ENCODE measurements at places on chromosomes 7 and 10.
A peak's percentile ranks its signal among the peaks of the same experiment; 100 is the strongest.

- DNase-seq, result peak; percentile 71
Observed at GRCh38 chr7:2520131-2520760, 672 bp downstream of the LFNG start.

DNA sequence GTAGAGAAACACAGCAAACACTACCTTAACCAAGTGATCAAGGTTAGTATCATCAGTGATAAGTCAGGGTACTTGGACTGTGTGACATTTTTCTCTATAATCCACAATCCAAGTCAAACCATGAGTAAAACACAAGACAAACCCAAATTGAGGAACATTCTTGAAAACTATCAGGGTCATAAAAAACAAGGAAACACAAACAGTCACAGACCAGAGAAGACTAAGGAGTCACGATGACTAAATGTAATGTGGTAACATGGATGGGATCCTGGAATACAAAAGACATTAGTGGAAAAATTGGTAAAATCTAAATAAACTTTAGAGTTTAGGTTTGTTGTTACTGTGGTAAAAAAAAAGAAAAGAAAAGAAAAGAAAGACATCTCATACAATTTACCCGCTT is 103.8 kb downstream of the ARMH3 start:
- DNase-seq, result no peak

DNA sequence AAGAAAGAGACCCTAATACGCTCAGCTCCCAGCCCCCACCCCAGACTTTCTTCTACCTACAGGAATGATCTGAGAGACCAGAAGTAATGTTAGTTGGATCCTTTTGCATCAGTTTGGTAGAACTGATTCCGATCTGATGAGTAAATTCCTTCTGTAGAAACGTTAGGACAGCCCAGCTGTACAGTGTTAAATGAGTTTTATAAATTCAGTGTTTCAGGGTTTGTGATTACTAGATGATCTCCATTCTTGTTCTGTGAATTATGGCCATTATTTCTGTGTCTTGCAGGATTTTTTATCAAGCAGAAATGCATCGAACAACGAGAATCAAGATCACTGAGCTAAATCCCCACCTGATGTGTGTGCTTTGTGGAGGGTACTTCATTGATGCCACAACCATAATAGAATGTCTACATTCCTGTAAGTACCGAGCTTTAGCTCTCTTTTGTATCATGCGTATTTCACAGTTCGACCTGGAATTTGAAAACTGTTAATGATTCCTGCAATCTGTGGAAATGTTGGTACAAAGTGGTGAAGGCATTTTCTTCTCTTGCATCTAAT is 5.3 kb downstream of the BMI1 start:
- no peak for DNase-seq

DNA sequence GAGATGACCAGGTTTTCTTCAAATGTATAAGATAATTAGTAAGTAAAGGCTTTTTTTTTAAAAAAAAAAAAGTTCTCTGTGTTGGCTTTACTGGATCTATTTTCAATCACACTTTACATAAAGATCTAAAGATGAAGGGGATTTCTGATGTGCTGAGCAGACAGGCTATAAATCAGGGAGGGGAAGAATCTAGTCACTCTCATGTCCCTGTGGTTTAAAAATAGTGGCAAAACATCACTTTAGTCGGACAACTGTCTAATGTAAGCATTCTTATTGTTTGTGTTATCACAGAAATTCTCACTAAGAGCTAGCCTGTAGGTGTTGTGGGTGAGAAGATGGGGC is 132.7 kb downstream of the ICA1 start:
- DNase-seq, result no peak

DNA sequence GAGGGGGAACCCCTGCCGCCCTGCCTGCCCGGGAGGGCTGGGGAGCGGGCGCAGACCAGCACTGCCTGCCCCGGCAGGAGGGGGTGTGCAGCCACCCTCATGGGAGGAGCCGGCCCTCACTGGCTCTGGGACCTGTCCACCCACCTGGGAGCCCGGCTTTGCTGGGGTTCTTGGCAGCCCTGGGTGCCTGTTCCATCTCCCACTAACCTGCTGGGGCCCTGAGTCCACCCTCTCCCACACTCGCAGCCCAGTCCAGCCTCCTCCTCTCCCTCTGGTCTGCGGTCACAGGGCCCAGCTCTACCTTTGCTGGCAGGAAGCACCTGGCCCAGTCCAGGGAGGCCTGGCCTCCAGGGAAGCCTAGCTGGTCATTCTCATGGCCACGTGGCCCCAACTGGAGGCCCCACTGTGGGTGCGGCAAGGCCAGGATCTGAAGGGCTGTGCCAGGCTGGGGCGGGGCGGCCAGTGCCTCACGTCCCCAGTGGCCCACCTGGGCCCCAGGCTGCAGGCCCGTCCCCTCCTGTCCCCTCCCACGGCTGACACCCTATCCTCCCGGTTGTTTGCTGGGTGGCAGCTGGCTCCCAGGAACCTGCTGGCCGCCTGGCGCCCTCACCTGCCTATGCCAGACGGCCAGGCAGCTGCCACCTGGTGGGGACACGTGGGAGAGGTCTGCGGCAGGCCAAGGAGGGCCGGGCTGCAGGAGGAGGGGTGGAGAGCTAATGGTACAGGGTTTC is at the start of gene TMEM184A:
TSS of gene TMEM184A (minus strand) at position 393 of the 731 bp plus-strand sequence. CDS start 721 bp downstream, outside the sequence.
- DNase-seq, result peak; percentile 73

- peak; percentile 98 for DNase-seq
Observed at GRCh38 chr10:44959247-44960087, at the start of gene RASSF4. Gene RASSF4 (plus strand): TSS chr10:44959802. CDS start chr10:44970203, 10,401 bp downstream.

- peak; percentile 7 for DNase-seq
Observed at GRCh38 chr7:1993776-1994740, 238.7 kb downstream of the MAD1L1 start.

DNA sequence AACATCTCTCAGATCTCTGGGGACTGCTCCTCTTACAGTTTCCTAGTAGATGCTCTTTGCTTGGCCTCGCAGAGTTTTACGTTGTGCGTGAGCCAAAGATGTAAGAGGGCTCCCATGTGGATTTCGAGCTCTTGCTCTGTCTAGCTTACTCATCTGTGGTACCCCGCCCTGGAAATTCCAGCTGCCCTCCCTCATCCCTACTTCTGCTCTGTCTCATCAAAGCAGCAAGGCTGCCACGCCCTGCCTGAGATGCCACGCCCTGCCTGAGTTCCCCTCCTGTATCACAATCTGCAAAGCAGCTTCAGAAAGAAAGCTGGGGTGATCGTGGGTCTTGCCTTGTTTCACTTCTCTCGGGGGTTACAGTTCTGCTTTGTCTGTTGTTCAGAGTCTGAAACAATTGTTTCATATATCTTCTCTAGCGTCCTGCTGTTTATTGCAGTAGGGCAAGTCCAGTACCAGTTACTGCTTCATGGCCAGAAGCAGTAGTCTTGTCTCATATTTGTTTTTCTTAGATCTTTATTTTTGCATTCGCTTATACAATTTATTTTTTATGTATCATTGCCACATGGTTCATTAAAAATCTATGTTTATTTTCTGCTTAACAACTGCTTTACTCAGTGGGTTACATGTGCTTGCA is 36.1 kb upstream of the CCNY start:
- peak; percentile 74 for DNase-seq

- DNase-seq, result no peak
Observed at GRCh38 chr10:49647554-49647953, 31.9 kb upstream of the C10orf53 start.

GRCh38 chr7:36844374-36844773 is 120.1 kb upstream of the AOAH start:
- DNase-seq, result no peak

DNA sequence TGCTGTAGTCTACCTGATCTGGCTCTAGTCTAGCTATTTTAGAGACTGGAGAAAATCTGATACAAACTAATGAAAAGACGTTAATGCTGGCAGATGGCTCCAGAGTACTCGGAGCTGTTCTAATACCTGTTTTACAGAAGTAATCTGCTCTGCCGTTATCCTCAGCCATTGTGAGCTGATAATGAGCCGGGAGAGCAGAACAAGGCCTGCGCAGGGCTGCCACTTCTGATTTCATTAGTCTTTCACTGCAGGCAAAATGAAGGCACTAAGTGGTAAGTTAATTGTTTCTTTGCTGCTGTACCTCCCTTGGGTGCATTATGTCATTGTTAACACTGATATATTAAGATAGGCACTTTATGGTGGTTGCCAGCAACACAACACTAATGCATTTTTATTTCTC is 456.4 kb upstream of the PFKP start:
- DNase-seq, result no peak

- no peak for DNase-seq
Observed at GRCh38 chr10:72541337-72541736, 84.5 kb downstream of the MICU1 start.

DNA sequence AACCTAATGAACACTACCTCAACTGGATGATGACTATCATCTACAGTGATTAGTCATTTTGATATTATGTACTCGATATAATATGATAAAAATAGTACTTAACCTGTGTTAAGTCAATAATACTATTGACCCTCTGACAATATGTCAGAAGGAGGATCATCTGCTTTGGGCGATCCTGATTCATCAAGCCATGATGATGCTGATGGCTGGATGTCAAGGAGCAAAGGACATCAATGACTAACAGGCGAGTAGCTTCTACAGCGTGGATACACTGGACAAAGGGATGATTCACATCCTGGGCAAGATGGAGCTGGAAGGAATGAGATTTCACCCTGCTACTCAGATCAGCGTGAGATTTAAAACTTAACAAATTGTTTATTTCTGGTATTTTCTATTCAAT is 94.4 kb upstream of the SKAP2 start:
- DNase-seq, result no peak

GRCh38 chr10:43076311-43076875 is 476 bp upstream of the RET start:
- DNase-seq, result no peak

- DNase-seq, result no peak
Observed at GRCh38 chr10:71651428-71651827, 68.2 kb downstream of the C10orf105 start.

DNA sequence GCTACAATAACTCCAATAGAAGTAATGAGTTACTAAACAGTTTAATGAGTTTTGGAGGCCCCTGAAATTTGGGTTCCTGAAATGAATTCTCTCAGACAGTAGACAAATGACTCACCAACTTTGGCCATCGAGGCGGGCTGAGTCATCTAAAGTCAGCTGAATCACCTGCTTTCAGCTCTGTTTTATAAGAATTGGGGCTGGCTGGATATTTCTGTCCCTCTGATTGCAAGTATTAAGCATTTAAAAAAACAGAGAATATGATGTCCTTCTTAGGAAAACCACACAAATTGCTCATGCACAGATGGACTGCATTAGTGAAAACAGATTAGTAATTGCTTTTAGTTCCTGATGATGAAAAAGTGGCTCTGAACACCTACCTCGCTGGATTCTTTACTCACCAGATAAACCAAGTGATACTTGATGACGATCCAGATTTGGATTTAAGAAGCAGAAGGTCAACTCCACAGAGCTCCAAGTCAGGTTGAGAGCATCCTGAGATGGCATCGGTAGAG is 59.1 kb downstream of the ZNF365 start:
- peak; percentile 59 for DNase-seq

DNA sequence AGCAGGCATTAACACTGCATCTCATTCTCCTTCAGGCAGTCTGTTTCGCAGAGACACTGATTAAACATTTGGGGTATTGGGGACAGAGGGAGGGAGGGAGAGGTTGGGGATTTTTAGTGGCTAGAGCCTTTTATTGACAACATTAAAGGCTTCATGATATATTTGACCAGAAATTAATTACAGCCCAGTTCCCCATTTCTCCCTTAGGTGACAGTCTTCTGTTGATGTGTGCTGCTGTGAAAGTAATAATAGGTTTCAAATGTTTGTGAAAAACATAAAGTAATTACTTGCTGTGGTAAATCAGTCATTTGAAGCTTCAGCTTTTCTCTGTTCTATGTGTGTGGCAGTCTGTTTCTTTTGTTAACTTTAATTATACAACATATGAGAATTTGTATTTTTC is 105.3 kb upstream of the LRGUK start:
- DNase-seq, result no peak

DNA sequence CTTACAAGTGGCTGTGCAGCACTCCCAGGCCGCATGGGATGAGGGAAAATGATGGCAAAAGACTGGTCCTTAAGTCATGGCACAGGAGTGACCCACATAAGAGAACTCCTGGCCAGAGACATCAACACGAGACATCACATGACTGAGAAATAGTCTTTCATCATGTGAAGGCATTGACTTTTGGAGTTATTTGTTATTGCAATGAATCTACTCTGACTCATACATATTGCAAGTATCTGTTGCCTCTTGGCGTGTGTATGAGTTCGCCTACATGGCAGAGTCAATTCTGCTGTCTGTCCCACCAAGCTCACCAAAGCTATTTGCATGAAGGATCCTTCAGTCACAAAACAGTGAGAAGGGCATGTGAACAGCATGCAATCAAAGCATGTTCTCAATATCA is 59.7 kb upstream of the HABP2 start:
- no peak for DNase-seq

DNA sequence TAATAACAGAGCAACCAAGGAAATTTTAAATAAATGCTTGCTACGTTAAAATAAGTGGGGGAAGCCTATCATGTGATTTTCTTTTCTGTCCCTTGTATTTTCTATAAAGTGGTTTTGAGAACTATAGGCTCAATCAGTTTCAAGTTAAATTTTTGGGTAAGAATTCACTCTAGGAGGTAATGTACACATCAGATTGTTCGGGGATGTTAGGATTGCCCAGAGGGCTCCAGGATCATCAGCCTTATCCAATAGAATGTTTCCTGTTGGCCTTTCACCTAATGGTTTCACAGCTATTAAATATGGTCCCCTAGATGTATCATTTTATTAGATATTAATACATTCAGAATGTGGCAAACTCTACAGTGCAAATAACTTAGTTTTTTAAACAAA is 438.4 kb upstream of the NPVF start:
- DNase-seq, result no peak

DNA sequence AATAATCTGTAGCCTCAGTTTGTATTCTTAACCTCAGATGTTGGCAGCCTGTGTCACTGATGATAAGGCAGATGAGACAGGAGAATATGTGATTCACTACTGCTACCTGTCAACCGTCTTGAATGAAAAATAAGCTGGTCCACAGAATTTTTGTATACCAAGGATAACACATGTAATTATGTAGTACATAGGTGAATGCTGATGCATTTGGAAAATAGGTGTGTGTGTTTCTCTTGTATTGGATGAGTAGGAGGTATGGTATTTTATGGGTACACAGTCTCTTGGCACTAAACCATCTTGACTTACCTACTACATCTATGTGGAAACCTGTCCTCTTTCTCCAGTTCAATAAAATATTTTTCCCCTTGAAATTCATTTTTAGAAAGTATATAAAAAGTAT is 20.7 kb upstream of the ZRANB1 start:
- no peak for DNase-seq

DNA sequence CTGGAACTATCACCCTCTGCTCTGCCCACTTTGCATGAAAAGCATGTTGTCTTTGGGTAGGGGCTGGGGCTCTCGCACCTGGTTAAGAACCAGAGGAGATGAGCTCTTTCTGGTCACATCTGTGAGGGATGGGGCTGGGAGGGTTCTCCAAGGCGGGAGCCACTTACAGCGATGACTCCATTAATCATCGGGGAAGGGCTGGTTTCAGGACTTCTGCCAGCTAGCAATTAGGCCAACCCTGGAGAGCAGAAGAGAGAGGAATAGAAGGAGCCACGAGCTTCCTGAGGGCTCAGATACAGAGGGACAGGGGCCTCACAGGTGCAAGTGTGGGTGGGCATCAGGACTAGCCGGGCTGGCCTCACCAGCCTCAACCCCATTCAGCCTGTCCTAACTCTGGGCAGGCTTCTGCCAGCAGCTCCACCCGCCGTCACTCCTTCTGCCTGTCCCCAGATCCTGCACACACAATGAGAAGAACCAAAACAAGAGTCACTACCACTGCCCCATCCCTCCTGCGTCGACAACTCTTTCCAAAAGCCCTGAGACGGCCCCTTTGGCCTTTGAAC is 8.4 kb downstream of the AQP1 start:
- peak; percentile 34 for DNase-seq
